Nucleus accumbens (tissue), 56 donors: ENCODE measurements at places on chromosomes 1 and 21.

GRCh38 chr1:91745640-91746373, 140.1 kb downstream of the TGFBR3 start:
- no peak for DNase-seq

- no peak for DNase-seq
These were observed 27.1 kb downstream of the ACTA1 start for GRCh38 chr1:229406798-229407197.

- DNase-seq, result no peak
These were observed 255.8 kb downstream of the RHOU start for GRCh38 chr1:228990906-228991569.

DNA sequence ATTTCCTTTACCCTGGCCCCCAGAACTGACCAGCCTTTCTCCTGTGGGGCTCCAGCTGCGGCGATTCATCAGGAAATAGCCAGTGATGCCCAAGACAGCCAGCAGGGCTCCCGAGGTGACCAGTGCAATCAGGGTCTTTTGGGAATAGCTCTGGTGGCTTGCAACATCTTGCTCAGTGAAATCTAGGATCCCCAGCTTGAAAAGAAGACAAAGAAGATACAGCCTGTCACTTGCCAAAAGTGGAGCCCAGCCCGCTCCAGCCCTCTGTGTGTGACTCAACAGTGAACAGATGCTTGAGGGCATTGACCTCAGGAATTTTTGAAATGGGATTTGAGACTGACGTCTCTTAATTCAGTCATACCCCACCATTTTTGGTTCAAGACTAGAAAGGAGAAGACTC, 22.3 kb downstream of the CD34 start:
- no peak for DNase-seq

GRCh38 chr21:42613756-42614155, 39.7 kb upstream of the PDE9A start:
- no peak for DNase-seq

GRCh38 chr1:87844251-87844650, 515.6 kb downstream of the LMO4 start:
- no peak for DNase-seq

DNA sequence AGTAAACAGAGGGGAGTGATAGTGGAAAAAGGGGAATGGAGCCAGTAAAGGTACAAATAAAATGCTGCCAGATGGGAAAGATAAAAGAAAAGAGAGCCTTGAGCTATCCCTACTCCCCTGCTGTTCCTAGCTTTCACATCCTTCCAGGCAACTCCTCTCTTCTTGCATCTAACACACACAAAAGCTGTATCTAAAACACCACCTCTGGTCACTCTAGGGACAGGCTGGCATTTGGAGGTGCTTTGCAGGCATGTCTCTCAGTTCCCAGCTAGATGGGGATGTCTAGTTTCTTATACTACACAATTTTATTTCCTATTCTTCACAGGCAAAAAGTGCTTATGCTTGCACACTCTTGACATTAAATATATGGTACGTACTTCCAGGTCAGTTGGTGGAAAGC, 185.1 kb upstream of the ST6GALNAC5 start:
- no peak for DNase-seq

GRCh38 chr1:53731043-53731600, 7.8 kb downstream of the GLIS1 start:
- DNase-seq, result no peak

GRCh38 chr1:201329286-201329685, 46.0 kb downstream of the PKP1 start:
- no peak for DNase-seq

DNA sequence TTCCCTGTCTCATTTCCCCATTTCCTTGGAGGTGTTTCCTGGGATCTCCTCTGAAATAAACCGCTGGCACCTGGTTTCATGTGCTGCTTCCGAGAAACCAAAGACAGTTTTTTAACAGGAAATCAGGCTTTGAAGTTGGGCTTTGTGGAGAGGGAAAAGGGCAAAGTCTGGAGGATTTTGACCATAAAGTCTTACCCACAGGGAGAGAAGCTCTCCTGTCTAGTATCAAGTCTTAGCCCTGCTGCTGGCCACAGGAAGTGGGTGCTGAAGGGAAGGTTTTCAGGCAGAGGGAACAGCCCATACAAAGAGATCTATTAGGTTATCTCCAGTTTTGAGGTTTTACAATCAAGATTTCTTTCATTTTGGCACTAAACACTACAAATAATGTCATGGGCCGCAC, 29.3 kb downstream of the SLC5A9 start:
- DNase-seq, result no peak

GRCh38 chr1:160488347-160489058, 34.6 kb downstream of the SLAMF6 start:
- no peak for DNase-seq

- no peak for DNase-seq
These were observed 421 bp downstream of the PSRC1 start for GRCh38 chr1:109282497-109282951.

- DNase-seq, result no peak
These were observed 93.6 kb downstream of the ZNF281 start for GRCh38 chr1:200316148-200316803.

DNA sequence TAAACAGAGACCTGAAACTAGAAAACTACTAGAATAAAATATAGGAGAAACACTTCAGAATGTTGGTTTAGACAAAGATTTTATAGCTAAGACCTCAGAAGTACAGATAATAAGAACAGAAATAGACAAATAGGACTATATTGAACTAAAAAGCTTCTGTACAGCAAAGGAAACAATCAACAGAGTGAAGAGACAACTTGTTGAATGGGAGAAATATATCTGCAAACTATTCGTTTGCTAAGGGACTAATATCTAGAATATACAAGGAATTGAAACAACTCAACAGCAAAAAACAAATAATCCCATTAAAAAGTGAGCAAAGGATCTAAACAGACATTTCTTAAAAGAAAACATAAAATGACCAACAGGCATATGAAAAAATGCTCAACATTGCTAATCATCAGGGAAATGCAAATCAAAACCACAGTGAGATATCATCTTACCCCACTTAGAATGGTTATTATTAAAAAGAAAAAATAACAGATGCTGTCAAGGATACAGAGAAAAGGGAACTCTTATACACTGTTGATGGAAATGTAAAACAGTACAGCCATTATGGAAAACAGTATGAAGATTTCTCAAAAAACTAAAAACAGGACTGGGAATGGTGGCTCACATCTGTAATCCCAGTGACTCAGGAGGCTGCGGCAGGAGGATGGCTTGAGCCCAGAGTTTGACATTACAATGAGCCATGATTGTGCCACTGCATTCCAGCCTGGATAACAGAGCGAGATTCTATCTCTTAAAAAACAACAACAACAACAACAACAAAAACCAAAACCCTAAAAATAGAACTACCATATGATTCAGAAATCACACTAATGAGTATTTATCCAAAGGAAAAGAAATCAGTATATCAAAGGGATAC, 37.3 kb upstream of the ZSWIM5 start:
- DNase-seq, result no peak

DNA sequence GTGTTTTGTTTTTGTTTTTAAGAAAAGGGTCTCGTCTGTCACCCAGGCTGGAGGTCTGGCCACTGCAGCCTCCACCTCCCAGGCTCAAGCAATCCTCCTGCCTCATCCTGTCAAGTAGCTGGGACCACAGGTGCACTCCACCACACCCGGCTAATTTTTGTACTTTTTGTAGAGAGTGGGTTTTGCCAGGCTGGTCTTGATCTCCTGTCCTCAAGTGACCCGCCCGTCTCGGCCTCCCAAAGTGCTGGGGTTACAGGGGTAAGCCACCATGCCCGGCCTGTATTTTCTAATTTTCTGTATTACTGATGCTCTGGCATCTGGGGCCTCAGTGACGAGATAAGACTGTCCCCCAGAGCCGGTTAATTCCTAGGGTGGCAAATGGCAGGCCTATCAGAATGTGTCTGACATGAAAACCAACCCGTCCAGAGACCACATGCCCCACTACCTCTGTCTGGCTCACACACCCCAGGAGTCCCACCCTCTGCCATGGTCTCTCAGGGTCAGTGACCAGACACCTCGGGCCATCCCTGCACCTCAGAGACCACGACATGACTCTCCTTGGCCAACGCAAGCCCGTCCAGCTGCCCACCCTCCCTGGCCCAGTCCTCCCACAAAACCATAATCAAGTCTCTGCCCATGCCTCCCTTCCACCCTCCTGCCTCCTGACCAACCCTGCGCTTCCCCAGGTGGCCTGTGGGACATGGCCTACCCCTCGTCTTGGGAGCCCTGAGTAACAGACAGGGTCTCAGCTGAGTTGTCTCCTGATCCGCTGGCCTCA, 12.5 kb downstream of the NPHP4 start:
- DNase-seq, result no peak

- no peak for DNase-seq
These were observed 1.7 kb downstream of the DHCR24 start for GRCh38 chr1:54885237-54885679.

DNA sequence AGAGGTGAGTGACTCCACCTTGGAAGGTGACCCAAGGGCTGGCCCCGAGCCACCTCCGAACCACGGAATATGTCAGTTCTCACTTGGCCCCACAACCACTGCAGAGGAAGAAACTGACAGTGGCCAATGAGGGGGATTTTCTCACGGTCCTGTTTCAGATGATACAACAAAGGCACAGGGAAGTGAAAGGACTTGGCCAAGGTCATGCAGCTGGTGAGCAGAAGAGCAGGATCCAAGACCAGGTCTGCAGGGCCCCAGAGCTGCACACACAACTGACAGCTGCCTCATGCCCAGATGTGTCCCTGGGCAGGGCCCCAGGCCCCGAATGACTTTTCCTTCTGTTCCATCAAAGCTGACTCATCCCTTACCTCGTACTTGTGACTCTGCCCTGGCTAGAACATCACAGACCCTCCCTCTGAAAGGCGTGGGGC, 25.8 kb upstream of the EVA1B start:
- DNase-seq, result no peak

GRCh38 chr1:36876990-36877389, 157.3 kb downstream of the GRIK3 start:
- no peak for DNase-seq

DNA sequence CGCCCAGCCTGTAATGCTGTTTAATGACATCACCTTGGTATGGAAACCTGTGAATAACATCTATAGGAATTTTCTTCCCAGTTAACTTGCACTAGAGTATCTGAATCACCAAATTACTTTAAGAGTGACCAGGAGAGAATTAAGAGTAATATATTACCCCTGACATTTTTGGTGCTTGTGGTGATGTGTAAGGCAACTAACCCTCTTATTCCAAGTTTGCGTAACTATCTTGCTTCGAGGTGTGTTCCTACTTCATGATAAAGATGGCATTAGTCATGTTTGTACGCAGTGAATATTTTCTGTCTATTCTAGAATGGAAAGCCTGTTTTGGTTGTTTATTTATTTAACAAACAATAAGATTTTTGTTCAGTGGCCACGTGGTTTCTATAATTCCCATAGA, 131.3 kb downstream of the ZP4 start:
- no peak for DNase-seq

GRCh38 chr1:93821423-93822144, 57.4 kb downstream of the DNTTIP2 start:
- no peak for DNase-seq

DNA sequence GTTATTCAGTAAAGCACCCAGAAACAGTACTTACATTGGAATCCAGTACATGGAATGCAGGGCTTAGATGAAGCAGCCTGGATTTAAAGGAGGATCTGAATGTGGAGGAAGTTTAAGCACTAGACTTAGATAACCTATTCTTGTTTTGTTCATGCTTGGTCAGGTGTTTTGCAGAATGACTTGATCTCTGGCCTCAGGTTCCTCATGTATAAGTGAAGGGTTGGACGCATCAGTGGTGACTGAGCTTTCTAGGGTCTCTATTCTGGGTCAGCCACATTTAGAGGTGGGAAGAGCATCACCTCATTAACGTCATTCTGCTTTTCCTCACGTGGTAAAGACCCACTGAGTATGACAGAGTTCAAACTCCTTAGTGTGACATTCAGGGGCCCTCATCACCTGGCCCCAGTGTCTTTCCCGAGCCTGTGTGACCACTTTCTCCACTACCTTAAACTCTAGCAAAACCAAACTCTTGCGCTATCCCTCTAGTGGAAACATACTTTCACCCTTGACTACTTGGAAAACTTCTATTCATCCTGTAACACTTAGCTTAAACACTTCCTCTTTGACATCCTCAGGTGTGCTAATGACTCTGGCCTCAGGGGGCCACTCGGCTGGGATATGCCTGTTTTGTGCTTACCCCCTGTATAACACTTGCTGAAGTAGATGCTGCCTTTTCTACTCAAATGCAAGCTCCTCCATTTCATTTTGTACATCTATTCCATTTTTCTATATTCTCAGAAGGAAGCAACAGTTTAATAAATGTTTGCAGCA, 871 bp upstream of the ERICH3 start:
- no peak for DNase-seq

- DNase-seq, result no peak
These were observed 98.2 kb downstream of the EPHB2 start for GRCh38 chr1:22808676-22809483.

- DNase-seq, result no peak
These were observed 29.1 kb downstream of the ARID1A start for GRCh38 chr1:26724926-26725325.

GRCh38 chr1:154802336-154802969, 67.6 kb downstream of the KCNN3 start:
- no peak for DNase-seq

- DNase-seq, result no peak
These were observed 111.9 kb downstream of the NGF start for GRCh38 chr1:115225993-115226685.

DNA sequence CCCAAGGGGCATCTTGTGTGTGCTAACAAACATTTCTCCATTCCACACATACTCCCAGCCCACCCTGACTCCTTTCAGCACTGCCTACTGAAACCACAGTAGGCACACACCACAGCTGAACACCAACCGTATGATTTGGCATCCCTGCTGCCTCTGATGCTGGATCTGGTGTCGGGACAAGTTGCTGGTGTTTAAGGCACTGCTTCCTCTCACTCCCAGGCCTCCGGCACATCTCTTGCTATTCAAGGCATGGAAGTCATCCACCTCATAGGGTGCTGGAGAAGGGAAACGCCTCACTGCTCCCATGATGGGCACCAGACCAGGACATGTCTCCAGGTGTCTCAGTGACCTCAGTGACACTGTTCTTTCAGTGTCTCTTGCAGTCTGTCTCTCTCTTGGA, 2.4 kb upstream of the ITLN2 start:
- DNase-seq, result no peak

DNA sequence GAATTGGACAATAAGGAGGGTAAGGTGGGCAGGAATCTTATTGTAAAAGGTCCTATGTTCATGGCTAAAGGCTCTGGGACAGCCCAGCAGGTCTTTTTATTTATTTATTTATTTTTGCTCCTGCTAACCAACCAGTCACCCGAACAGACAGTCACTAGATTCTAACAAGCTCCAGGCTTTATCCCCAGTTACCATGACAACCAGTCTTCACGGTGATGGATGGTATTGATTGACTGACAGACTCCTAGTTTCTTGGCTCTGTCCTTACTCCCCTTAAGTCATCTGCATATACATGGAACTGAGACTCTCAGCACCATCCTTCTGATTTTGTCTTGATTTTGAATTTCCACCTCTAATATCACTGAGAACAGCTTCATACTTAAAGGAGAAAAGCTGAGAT, 44.3 kb downstream of the C8A start:
- DNase-seq, result no peak

DNA sequence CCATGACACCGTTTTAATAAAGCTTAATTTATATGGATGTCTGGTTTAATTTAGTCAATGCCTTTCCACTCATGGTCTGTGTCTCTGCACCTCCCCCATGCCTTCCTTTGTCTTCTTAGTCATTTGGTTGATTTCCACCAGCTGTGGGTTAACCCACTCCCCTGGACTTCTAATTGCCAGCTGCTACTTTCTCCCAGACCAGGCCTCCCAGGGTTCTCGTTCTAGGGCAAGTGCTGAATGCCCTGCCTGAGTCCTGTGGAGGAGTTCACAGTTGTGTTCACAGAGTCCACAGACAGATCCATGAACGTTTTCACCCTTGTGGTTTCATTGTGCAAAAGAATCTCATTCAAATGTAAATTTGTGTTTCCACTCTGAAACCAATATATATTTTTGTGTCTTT, 243.4 kb downstream of the NUF2 start:
- DNase-seq, result no peak
